ENCODE measurements at places on chromosomes 1 and 21.
A peak's percentile ranks its signal among the peaks of the same experiment; 100 is the strongest.

- DNase-seq = no peak
Observed at GRCh38 chr21:28393279-28393678, 599.4 kb downstream of the LTN1 start.

DNA sequence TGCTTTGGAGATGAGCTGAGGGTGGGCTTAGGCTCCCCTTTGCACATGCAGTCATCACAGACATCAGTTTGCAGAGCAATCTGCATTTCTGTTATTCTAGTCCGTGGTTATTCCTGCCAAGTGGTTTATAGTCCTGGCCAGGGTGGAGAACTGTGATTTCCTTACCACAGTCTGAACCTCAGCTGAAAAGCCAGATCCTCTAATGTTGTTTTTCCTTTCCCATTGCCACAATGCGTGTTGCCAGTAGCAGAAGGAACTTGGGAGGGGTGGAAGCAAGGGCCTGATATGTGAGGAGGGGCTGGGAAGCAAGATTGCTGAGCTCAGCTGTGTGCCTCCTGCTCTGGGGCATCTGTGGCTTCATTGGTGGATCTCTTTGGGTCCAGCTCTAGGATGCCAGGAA lies 18.0 kb upstream of the ST3GAL3 start:
- DNase-seq = no peak

- no peak for DNase-seq
Observed at GRCh38 chr1:83765125-83765524, 233.8 kb downstream of the TTLL7 start.

DNA sequence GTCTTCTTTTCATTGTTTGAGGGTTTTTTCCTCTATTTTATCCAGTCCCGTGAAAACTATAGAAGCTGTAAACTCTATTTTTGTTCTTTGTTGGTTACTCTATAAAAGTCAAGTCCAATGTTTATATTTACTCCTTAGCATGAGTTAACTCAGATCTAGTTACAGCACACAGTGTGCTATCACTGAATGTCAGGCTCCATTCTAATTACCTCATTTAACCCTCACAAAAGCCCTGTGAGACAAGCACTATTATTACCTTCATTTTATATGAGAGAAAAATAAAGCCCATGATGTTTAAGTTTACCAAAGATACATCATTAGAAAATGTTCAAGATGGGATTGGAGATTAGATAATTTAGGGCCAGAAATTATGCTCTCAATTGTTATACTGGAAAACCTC lies 251.4 kb upstream of the SNX7 start:
- no peak for DNase-seq

- DNase-seq = no peak
Observed at GRCh38 chr1:21293537-21294265, 3.4 kb upstream of the ECE1 start.

DNA sequence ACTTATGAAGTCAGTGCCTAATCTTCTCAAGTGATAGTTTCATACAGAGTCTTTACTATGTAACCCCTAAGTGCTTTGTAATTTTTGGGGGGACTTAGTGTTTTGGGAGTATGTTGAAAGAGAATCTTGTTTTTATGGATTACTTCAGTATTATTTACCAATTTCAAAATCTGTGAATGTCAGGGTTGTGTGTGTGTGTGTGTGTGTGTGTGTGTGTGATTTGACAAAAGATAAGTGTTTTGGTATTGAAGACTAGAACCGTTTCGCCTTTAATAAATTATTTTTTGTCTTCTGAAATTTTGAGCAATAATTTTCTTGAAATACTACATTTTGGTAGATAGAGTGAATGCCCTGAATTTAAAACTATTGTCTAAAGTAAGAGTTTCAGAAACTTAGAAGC lies 5.8 kb downstream of the MAGI3 start:
- no peak for DNase-seq

GRCh38 chr1:245215071-245215470 lies 60.3 kb downstream of the KIF26B start:
- DNase-seq = no peak

GRCh38 chr1:61318319-61319125 lies 236.2 kb downstream of the NFIA start:
- DNase-seq = no peak

GRCh38 chr1:184160236-184160635 lies 108.7 kb downstream of the TSEN15 start:
- peak; percentile 53 for DNase-seq

DNA sequence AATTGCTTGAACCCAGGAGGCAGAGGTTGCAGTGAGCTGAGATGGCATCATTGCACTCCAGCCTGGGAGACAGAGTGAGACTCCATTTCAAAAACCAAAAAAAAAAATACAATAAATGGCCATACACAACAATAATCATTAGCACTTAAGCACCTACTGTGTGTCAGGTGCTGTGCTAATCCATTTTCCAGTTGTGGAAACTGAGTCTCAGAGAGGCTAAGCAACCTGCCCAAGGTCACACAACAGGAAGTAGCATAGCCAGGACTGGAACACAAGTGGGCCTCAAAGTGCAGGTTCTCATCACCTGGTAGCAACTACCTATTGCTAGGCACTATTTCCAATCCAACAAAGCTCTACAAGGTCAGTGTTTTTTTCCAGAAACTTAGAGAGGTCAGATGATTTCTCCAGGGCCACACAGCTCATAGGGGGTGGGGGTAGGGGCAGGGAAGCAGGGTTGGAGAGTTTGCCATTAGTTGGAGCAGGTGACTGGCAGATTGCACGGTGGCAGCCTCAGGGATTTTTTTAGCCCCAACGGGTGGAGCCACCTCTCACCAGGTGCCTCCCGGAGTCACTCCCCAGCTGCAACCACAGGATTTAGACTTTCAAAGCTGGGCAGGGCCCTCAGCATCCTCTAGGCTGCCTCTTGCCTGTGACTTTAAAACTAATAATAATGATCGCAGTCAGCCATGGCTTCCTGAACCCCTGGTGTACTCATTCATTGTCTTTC lies 52.5 kb upstream of the ID3 start:
- no peak for DNase-seq

- DNase-seq = no peak
Observed at GRCh38 chr1:214401666-214402065, 120.7 kb downstream of the SMYD2 start.

DNA sequence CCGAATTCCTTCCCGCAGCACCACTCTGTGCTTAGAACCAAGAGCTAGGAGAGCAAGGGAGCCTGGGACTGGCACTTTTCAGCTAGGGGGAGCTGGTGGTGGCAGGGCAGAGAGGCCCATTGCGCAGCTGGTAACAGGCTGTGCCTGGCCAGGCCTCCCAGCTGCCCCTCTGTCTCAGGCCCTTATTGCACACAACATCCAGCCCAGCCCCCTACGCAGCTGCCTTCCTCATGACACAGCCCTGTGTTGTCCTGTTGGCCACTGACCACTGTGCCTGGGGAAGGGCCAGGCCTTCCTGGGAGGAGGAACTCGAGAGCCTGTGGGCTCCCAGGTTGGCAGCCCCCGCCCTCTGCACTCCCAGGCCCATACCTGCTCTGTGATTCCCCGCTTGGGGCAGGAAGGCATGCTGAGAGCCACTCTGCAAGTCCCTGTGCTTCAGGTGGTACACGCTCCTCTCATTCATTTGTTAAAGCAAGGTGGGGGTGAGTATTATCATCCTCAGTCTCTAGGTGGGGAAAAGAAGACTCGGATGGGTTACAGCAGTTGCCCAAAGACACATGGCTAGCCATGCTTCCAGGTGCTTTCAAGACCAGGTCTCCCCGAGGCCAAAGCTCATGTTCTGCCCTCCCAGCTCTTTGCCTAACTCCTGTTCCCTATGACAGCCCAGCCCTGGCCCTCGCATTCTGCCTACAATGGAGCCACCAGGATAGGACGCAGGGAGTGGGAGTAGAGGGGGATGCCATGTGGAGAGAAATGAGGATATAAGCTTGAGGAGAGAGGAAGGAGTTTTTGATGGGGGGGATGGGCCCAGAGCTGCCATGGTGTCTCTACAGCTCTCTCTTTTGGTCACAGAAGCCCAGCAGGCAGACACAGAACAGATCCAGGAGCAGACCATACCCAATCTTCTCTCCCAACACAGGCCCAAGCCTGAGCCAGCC lies 81.8 kb downstream of the TMEM53 start:
- no peak for DNase-seq

- peak; percentile 95 for DNase-seq
Observed at GRCh38 chr1:47569681-47570470, 132.0 kb downstream of the FOXD2 start.

GRCh38 chr1:1243807-1244191 lies 2.7 kb downstream of the C1QTNF12 start:
- DNase-seq = no peak

All from RKO (cell line).